AG10803 (cell line): ENCODE measurements at places on chromosomes 4 and X.

- DNase-seq = no peak
These were observed at the start of gene RAB9B for GRCh38 chrX:103831803-103832544. TSS of gene RAB9B (minus strand) at chrX:103832257. CDS start at chrX:103825784, 6,473 bp downstream.

DNA sequence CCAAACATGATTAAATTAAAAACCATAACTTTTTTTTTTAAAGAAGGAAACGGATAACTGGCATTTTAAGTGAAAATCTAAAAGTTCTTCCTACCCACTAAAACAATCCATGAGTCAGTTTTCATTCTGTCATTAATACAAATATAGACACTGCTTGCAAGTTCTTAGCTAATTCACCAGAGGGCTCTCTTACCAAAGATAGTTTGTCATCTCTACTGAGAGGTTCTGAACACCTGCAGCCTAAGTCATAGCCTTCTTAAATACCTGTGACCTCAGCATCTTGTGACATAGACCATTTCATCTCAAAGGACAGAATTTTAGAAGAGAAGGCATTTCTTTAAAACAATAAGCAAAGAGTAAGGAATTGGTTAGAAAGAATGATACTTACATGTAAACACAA lies 65.3 kb upstream of the FAM120C start:
- DNase-seq = peak; percentile 35

- DNase-seq = no peak
These were observed 162.0 kb downstream of the FAM47B start for GRCh38 chrX:35104626-35105025.

GRCh38 chrX:50705042-50705441 lies 109.0 kb downstream of the SHROOM4 start:
- DNase-seq = peak; percentile 49

DNA sequence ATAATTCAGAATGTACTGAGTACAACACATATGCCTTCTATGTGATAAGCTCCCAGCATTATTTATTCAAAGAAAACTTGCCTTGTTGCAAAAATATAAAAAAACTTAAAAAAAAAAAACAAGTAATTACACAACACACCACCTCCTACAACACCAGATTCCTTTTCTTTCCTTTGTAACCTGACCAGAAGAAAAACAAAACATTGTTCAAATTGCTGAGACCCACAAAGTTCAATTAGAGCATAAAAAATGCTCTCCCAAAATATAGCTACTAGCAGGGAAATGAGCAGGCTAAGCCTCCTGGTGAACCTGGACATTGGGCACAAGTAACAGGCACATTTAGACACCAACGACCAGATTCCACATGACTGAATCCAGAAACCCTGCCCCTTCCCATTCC lies 38.3 kb downstream of the MECP2 start:
- DNase-seq = peak; percentile 52

- DNase-seq = no peak
These were observed 28.2 kb downstream of the SULT1E1 start for GRCh38 chr4:69831646-69832325.

GRCh38 chr4:56440983-56441382 lies 4.9 kb downstream of the PAICS start:
- peak; percentile 21 for DNase-seq

- no peak for DNase-seq
These were observed 19.0 kb upstream of the AP1S2 start for GRCh38 chrX:15873566-15873965.

DNA sequence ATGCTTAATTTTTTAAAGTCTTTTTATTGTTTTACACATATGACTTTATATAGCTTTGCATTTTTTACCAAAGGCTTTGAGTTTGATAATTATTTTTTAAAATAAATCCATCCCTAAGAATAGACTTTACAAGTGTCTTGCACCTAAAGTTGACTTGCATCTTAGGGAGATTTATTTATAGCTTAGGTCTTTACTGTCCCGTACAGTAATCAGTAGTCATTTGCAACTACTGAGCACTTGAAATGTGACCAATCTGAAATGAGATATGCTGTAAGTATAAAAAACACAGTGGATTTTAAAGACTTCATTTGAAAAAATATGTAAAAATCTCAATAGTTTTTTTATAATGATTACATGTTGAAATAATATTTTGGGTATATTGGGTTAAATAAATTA lies 19.2 kb downstream of the TBC1D1 start:
- DNase-seq = no peak

GRCh38 chrX:150364347-150365050 lies 1.4 kb downstream of the MAMLD1 start:
- DNase-seq = no peak

- no peak for DNase-seq
These were observed 6.2 kb upstream of the ZCCHC13 start for GRCh38 chrX:74297766-74298165.

DNA sequence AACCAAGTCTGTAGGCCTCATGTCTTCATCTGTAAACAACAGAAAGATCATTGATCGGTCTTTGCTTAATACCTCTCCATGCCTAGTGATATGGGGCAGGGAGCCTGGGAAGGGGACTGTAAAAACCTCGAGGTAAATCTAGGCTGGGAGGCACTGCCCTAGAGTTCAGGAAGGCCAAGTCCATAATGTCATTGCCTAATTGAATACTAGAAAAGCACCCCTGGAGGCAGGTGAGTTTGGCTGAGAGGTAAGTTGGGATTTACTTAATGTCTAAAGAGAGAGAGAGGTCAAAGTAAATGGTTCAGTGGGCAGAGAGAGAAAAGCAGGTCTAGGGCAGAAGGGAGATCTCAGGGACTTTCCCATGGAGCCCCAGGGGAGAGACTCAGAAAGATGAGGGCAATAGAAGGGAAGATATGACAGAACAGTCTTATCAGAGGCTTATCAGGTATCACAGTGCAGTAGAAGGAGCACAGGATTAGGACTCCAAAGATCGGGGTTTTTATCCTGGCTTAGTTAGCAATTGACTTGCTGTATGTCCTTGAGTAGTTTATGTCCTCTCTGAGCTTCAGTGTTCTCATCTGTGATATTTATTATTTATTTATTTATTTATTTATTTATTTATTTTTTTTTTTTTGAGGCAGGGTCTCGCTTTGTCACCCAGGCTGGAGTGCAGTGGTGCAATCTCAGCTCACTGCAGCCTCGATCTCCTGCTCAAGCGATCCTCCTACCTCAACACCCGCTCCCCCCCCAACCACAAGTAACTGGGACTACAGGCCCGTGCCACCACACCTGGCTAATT lies 85.2 kb downstream of the SLC16A2 start:
- DNase-seq = no peak

DNA sequence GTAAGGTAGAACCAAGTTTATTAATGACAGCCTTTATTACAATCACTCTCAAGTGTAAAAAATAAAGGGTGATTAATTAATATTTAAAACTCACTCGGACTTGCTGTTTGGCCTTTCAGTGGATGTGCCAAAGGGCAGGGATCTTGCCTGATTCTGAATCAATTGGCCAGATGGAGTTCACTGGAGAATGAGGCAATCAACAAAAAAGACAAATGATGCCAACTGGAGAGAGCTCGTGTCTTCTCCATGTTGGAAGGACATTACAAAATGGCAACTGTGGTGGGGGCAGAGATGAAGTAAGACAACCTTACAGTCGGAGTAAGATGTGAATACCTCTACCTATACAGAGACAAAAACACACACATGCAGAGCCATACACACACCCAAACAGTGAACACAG lies 188.0 kb downstream of the TSPAN5 start:
- no peak for DNase-seq

DNA sequence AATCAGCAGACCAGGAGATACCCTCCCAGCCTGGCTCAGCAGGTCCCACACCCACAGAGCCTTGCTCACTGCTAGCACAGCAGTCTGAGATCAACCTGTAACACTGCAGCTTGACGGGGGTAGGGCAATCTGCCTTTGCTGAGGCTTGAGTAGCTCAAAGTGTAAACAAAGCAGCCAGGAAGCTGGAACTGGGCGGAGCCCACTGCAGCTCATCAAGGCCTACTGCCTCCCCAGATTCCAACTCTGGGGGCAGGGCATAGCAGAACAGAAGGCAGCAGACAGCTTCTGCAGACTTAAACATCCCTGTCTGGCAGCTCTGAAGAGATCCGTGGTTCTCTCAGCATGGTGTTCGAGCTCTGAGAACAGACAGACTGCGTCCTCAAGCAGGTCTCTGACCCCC lies 15.1 kb upstream of the GABRA2 start:
- no peak for DNase-seq
